Hippocampal formation (tissue), 2 donors: ENCODE measurements at places on chromosomes 11 and 22.

DNA sequence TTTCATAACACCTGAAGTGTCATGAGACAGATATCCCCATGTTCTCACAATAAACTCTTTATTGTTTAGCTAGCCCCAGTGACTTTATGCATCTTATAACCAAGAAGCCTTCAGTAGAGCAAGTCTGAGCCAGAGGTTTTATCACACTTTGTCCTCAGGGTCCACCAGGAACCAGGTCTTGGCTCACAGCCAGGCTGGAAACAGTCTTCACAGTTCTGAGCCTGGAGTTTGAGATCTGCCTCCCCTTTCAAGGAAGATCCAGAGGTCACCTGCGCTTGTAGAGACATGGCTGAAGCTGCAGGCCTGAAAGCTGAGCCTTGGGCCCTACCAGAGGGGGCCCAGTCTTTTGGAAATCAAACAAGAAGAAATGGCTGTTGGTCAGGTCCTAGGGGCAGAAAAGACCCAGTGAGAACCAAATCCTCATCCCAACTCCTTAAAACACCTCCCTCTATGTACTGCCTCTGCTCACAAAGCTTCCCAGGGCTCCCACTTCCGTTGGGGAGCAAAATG is 3.5 kb downstream of the RRP8 start:
- DNase-seq: no peak

- DNase-seq: no peak
Measured at GRCh38 chr11:7494086-7494745, 8.9 kb downstream of the OLFML1 start.

- no peak for DNase-seq
Measured at GRCh38 chr11:85307366-85307765, 319.8 kb downstream of the DLG2 start.

DNA sequence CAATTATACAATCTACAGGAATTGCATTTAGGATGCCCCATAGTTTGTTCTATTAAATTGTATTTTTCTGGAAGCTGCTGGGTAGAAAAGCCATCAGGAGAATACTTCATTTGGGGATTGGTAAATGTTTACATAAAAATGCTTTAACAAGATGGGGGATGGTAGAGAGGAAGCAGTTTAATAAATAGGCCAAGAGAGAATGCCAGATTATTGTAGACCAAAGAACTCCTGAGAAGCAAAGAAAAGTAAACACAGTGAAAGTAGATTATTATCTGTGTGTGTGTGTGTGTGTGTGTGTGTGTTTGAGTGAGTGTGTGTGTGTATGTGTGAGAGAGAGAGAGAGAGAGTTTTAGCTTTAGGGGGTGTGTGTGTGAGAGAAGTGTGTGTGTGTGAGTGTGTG is 820.4 kb upstream of the CCDC90B start:
- no peak for DNase-seq

DNA sequence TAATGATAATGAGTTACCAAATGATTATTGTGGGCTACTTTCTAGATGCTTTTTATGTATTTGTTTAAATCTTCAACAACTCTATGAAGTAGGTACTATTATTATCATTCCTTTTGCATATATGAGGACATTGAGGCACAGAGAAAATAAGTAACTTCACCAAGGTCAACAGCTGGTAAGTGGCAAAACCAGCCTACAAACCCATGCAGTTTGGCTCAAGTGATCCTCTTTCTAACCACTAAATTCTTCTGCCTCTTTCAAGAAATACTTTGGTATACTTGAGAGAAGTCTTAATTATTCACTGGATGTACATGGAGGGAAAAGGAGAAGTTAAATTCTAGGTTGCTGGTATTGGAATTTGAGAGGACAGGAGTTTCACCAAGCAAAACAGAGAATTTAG is 495.2 kb upstream of the CADM1 start:
- no peak for DNase-seq
